ENCODE measurements at places on chromosomes 16 and 17.

DNA sequence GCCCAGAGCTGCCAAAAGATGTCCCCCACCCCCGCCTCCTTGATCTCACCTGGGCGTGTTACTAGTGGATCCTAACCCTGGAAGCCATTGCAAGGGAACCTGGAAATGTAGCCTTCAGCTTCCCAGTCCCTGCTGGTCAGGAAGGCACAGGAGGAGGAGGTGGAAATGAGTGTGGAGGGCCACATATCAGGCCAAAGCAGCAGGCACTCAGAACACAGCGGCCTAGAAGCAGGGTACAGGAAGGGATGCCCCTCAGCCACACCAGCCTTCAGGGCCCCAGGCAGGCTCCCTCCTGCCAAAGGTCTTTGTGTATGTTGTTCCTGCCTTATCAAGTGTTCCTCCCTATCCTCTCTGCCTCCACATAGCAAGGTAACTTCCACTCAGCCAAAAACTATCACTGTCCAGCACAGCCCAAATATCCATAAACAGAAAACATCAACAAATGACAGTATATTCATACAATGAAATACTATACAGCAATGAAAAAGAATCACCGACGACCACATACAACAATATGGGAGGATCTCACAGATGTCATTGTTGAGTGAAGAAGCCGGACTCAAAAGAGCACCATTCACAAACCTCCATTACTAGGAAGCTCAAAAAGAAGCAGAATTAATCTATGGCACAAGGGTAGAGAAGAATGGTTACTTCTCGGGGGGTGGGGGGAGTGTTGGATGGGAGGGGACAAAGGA, 28.2 kb upstream of the TNFRSF13B start:
- DNase-seq: no peak

- no peak for DNase-seq
Measured at GRCh38 chr17:83114706-83115105, 35.3 kb downstream of the METRNL start.

DNA sequence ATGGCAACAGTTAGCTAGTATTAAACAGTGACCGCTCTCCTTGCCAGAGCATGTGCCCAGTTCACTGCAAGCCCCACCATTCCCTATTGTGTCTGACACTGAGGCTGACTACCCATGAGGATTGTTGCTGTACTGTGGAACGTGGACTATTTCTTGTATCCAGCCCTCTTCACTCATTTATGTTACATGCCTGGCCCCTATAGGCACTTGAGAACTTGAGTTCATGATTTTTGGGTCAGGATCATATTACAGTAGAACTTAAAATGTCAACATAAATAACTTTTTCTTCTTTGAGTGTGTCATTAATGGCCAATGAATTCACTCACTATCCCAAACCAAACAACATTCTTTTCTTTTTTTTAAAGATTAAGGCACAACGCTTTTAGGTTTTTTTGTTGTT, 55.7 kb downstream of the LYRM1 start:
- DNase-seq: no peak

DNA sequence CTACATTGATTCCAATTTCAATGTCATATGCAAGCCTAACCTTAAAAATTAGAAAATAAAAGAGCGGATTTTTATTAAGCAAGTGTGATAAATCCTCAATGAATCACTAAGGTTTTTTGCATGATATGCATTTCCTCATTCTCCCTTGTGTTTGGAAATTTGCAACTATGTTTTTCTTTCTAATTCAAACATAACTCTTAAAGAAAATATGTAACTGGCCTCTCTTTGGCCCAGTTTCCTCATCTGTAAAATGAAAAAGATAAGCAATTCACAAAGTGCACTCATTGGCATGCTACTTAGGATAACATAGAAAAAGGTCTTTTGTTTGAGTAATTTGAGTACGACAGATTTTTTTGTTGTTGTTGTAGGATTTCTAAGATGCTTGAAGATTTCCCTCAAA, 295.5 kb downstream of the CDH11 start:
- no peak for DNase-seq

GRCh38 chr16:73076324-73076810, 28.4 kb upstream of the ZFHX3 start:
- DNase-seq: no peak

GRCh38 chr16:84177741-84178073, 9.2 kb downstream of the TAF1C start:
- DNase-seq: no peak

DNA sequence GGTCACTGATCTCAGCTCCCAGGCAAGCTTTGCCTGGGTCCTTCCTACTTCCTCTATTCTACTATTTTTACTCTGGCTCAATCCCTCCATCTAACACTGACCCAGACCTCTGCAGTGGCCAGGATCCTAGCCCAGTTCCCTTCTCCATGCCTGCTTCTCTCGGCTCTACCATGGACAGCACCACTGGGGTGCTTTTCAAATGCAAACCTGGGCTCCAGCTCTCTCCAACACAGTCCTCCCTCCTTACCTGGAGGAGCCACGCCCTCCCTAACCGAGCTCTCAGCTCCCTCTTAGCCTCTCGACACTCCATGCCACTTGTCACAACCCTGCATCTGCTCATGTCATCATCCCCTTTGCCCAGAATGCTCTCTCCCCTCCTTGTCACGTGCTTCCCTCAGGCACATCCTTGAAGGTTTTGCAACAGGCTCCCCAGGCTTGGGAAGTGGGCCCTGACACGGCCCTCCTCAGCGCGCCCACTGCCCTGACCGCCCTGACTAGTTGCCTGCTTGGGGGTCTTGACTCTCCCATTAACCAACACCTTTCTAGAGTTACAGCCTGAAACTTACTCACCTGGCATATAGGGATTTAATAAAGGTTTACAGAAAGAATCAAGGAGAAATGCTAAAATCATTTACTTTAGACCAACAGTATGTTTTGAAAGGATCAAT, 41.6 kb downstream of the MARF1 start:
- DNase-seq: no peak

GRCh38 chr17:7677388-7678067, 9.8 kb downstream of the TP53 start:
- no peak for DNase-seq

- DNase-seq: no peak
Measured at GRCh38 chr17:79424471-79425185, 186.2 kb downstream of the RBFOX3 start.

GRCh38 chr16:2451851-2452320, 8.0 kb upstream of the TEDC2 start:
- no peak for DNase-seq

GRCh38 chr17:28599311-28600184, 723 bp upstream of the SPAG5 start:
- peak; percentile 68 for DNase-seq

DNA sequence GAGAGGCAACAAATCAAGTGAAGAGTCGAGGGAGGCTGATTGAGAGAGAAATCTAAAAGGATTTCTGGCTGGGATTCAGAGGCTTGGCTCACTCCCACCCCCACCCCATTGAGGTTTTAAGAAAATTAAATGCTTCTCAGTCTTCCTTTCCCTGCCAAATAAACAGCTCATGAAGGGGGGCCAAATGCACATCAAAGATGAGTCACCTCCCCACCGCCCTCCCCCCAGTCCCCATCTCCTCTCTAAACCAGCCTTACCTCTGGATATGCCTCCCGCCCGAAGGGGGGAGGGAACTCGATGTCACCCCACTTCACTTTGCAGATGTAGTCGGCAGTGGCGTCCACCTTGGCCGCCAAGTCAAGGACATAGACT, 11.6 kb downstream of the ACLY start:
- DNase-seq: no peak

DNA sequence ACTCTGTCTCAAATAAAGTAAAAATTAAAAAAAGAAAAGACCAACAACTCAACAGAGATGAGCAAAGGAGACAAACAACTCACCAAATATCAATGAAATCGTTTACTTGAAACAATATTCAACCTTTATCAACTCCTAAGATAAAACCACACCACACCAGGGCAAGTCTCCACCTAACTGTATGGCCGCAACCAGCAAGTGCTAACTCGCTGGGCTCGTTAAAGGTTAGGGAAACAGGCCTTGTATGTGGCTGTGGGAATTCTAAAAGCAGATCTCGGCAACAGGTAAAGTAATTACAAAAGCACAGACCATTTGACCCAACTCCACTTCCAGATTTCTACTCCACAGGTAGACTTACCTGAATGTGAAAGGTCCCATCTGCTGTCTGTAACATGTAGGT, 9.3 kb downstream of the ZCCHC14 start:
- DNase-seq: no peak

DNA sequence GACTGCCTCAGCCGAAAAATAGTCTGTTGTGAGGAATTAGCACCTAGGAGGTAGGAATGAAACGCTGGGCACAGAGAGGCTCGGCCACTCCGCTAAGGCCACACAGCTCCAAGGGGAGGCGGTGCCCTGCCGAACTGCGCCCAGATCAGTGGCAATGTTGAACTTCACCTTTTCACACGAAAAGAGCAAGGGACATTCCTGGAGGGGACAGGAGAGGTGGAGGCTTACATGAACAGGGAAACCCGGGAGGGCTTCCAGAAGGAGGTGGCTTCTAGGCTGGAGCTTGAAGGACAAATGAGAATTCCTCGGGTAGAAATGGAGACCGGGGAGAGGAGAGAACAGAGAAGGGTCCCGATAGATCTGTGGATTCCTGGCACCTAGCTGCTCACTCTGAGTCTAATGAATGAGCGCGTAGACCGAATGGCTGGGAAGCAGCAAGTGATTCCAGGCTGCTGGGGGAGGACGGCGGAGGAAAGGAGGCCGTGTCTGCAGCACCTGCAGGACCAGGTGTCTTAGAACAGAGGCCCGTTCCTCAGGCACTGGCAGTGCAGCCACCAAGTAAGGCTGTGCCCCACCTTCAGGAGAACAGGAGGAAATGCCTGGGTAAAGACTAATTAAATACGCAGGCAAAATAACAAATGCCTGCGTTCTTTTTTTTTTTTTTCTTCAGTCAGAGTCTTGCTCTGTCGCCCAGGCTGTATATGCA, 722 bp upstream of the SLC38A10 start:
- DNase-seq: no peak

- DNase-seq: no peak
Measured at GRCh38 chr16:76705892-76706291, 428.7 kb downstream of the CNTNAP4 start.

DNA sequence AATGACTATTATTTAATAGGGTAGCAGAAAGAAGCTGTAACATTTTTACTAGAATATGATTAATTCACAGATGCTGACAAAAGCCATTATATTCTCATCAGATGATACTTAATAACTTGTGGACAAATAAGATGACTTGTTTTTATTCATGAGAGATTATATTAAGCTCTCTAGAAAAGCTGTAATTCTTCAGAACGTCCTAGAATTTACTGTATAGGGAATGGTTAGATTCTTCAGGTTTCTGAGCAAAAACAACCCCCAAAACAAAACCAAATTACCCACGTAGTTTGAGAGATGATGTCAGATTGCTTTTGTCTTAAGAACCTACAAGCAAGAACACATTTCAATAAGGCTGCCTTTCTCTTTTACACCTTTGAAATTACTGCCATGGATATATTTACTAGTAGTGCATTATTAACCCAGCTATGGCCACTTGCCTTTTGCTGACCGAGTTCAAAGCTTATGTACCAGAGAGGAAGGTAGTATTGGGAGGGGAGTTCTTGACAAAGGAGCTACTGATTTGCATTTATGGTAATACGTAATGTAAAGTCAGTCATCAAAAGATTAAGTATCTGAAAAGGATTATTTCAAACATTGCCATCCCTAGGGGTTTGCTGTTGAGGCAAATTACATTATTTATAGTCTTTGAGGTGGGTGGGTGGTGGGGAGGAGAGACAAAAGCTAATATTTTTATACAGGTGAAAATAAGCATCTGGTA, 51.7 kb downstream of the NLK start:
- DNase-seq: no peak

DNA sequence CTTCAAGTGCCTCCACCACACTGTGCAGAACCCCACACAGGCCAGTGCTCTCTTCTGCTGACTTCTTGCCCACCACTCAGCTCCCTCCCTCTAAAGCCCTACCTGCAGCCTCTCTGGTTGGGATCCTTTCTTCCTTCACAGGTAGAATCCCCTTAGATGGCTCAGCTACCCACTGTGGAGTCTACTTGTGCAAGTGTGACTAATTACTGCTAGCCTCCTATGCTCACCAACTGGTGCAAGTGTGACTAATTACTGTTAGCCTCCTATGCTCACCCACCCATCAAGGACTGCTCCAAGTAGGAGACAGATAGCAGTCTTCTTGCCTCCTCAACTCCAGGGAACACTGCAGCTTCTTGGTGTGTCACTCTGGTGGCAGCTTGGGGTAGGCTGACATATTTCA, 43.6 kb downstream of the TEX14 start:
- no peak for DNase-seq

DNA sequence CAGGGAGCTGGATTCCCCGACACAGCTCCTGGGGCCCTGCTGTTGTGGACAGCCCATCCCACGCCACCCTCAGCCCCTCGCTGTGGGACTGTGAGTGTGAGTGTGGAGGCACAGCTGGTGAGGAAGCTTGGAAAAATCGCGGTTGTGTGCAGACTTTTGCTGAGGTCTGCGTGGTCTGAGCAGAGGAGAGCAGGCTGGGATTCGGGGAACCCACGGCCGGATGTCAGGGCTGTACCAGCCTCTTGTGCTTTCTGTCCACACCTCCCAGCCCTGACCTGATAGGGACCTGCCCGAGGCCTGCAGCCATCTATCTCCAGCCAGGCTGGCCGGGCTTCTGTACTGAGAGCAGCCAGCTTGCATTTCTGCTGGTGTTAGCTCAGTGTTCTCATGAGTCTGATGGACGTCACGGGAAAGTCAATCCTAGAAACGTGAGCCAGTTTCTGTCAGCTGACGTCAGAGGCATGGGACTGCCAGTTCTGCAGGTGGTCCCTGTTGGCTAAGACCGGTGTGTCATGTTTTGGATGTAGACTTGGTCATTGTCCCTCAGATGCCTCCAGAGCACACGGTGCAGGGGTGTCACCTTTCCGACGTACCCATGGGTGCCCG, 72.8 kb upstream of the ZNF750 start:
- DNase-seq: no peak

DNA sequence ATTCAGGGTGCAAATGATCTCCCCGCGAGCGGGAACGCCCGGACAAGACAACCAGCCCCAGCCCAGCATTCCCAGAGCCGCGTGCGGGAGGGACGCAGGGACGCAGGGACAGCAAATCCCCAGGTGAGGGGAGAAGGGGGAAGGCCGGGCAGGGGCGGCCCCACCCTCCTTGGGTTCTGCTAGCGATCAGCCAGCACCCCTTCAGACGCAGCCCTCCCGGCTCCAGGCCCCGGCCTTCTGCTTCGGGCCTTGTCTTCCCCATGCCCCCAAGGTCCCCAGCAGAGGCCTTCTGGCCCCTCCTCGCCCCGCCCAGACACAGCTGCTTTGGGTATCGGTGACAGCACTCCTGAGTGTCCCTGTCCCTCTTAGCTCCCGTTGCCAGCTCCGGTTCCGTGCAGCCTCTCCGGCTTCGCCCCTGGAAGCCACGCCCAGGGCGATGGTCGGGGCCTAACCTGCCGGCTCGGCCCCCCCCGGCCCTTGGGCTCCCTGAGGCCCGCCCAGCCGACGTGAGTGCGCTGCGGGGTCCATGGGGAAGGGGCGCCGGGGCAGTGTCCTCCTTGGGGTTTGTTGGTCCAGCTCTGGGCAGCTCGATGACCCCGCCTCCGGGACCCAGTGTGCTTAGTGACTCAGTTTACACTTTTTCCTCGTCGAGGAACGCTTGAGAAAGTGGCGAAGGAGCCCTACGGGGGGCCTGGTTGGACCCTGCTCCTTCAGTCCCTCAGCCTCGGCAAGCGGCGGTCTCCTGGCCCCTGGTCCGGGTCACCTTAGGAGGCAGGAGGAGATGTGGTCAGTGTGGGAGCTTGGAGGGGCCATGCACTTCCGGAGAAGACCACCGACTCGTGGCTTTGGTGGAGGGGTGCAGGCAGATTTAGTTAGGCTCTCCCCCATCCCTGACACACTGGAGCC, 50.5 kb upstream of the AMZ2 start:
- no peak for DNase-seq
